Activated CD4-positive, CD25-positive, alpha-beta regulatory T cell treated with anti-CD3 and anti-CD28 coated beads, Interleukin-2, amount 50 U/mL, for 24 hours (primary cell): ENCODE measurements at places on chromosomes 5 and 9.

DNA sequence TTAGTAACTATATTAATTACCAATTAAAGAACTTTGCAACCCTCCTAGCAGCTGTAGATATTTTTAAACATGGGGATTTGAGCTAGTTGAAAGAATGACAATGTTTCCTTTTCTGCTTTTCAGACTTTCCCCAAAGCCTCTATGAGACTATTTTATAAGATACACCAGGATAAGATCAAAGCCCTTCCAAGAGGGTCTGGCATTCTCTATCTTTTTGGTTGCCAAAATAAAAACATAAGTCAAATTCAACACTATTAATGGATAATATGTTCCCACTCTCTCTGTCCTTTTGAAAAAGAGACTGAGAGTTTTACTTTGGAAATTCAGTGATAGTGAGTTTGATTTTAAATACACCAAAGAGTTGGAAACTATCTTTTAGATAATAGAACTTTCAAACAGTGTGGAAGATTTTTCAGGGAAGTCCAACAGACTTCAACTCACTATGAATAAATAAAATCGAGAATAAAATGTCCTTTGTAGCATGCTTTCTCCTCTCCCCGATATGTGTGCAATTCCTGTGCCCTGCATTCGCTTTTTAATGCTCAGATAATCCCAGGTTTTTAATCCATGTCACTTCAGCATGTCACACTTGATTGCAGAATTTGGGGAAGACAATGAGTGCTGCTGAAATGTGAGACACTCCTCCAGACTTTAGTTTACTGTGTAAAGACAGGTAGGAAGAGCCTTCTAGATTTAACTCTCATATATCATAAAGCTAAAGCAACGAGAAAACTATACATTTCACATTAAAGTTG is 1095.7 kb upstream of the DMAC1 start:
- no peak for ATAC-seq

DNA sequence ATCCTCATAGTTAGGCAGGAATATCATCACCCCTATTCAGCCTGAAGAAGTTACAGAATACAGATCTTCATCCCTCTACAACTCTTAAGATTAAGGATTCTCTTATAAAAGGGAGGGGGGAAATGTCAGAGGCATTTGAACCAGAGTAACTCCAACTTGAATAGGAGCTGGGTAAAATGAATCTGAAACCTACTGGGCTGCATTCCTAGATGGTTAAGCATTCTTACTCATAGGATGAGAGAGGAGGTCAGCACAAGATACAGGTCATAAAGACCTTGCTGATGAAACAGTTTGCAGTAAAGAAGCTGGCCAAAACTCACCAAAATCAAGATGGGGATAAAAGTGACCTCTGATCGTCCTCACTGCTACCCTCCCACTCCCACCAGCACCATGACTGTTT is 14.4 kb downstream of the FREM1 start:
- ATAC-seq: no peak

- no peak for ATAC-seq
Observed at GRCh38 chr5:160605266-160605665, 183.6 kb downstream of the PTTG1 start.

GRCh38 chr5:9015937-9016270 is 530.0 kb downstream of the SEMA5A start:
- no peak for ATAC-seq
